ENCODE measurements at places on chromosomes 4 and X.

DNA sequence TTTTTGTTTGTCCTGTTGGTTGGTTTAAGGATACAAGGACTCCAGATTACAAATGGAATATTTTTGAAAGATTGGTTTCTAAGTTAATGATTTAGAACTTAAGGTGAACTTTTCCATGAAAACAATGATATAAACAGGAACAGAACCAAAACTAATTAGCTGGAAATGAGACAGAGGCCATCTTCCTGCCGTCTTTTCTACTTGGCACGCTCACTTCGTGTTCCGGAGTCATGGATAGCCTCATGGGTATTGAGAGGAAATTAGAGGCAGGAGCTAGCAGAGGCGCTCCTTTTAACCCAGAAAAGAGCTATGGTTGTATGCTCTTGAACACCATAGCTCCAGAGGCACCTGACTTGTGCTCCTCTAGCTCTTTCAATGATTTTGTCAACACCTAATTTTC is 2.4 kb downstream of the FAM241A start:
- DNase-seq: no peak

DNA sequence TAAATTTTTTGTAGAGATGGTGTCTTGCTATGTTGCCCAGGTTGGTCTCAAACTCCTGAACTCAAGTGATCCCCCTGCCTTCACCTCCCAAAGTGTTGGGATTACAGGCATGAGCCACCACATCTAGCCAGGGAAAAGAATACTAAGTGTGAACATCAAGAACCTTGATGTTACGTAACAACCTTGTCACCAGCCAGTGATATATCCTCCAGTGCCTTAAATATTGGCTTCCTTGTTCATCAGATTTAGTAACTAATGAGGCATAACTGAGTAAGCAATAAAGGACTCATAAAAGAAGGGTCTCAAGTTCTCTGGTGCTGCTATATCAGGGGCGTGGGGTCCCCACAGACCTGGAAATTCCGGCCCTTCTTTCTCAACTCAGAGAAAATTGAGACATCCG is 60.5 kb upstream of the ENPEP start:
- DNase-seq: no peak

DNA sequence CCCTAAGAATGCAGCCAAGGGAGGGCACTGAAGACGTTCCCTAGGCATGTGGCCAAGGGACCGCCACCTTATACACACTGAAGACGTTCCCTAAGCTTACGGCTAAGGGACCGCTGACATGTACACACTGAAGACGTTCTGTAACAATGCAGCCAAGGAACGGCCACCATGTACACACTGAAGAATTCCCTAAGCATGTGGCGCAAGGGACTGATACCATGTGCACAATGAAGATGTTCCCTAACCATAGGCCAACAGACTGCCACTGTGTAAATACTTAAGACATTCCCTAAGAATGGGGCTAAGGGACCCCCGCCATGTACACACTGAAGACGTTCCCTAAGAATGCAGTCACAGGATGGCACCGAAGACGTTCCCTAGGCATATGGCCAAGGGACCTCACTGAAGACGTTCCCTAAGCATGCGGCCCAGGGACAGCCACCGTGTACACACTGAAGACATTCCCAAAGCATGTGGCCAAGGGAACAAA is 36.1 kb downstream of the DHRSX start:
- peak; percentile 84 for DNase-seq

DNA sequence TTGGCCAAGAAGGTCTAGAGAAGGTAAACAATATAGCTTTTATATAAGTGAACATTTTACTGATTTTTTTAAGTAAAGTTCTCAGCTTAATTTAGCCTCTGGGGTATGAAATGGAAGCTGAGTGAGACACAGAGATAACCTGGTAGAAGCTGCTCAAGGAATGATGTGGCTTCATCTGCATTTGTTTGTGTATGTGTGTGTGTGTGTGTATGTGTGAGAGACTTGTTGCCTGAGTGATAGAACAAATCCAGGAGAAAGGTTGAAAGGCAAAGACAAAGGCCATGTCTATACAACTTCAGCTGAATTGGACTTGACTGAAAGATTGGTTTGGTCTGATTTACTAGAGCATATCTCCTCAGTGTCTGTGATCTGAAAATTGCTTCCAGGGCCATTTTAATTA is 63.6 kb downstream of the PCDH7 start:
- DNase-seq: no peak

GRCh38 chrX:39502486-39502885 is 595.3 kb downstream of the BCOR start:
- no peak for DNase-seq

GRCh38 chrX:128698573-128699181 is 646.5 kb upstream of the ACTRT1 start:
- DNase-seq: no peak

DNA sequence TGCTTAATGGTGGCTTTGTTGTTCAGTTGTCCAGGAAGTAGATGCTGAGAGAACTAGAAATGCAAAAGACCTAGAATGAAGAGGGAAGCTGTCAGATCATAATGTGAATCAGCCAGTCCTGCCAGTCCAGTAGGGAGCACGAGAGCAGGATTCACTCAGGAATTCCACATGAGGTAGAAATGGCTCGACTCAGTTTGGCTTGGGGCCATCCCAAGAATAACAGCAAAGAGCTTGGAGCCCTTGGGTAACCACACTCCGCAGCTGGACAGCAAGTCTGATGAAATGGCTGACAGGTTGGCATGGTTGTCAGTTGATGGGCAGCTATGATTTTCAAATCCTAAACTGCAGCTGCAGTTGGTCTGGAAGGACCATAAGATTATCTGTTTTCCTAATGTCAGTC is 44.5 kb upstream of the WDR1 start:
- DNase-seq: no peak

GRCh38 chr4:119028296-119028695 is 107.3 kb upstream of the MYOZ2 start:
- no peak for DNase-seq

DNA sequence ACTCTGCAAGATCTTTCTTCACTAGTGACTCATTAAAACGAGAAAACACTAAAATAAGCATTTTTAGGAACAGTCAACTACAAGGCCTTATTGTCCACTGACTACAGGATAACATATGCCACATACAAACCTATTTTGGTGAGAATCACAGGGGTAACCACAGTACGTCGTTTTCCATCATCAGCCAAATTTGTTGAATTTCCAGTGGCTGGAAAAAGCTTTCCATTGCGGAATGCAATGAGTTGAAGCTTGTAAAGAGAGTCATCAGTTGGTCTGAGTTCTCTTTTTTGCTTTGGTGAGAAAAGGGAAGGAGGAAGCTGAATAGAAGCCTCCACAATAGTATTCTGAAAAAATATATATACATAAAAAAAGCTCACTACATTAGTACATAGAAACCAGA is 102.4 kb downstream of the ADGRA3 start:
- no peak for DNase-seq

GRCh38 chr4:112060212-112060611 is 85.0 kb upstream of the FAM241A start:
- DNase-seq: no peak

DNA sequence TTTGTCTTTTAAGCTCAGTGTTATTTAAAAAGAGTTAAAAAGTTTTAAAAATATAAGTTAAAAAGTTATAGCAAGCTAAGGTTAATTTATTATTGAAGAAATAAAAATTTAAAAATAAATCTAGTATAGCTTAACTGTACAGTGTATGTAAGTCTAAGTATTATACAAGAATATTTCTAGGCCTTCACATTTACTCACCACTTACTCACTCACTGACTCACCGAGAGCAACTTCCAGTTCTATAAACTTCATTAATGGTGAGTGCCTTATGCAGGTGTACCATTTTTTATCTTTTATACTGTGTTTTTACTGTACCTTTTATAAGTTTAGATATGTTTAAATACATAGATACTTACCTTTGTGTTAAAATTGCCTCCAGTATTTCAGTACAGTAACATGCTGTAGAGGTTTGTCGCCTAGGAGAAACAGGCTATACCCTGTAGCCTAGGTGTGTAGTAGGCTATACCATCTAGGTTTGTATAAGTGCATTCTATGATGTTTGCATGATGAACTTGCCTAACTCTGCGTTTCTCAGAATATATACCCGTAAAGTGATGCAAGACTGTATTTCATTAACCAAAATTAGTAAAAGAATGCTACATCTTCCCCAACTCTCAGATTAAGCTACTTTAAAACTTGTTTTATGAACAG is 202.9 kb downstream of the CFAP299 start:
- DNase-seq: no peak

- DNase-seq: no peak
Measured at GRCh38 chr4:126386512-126386911, 1071.8 kb downstream of the FAT4 start.

DNA sequence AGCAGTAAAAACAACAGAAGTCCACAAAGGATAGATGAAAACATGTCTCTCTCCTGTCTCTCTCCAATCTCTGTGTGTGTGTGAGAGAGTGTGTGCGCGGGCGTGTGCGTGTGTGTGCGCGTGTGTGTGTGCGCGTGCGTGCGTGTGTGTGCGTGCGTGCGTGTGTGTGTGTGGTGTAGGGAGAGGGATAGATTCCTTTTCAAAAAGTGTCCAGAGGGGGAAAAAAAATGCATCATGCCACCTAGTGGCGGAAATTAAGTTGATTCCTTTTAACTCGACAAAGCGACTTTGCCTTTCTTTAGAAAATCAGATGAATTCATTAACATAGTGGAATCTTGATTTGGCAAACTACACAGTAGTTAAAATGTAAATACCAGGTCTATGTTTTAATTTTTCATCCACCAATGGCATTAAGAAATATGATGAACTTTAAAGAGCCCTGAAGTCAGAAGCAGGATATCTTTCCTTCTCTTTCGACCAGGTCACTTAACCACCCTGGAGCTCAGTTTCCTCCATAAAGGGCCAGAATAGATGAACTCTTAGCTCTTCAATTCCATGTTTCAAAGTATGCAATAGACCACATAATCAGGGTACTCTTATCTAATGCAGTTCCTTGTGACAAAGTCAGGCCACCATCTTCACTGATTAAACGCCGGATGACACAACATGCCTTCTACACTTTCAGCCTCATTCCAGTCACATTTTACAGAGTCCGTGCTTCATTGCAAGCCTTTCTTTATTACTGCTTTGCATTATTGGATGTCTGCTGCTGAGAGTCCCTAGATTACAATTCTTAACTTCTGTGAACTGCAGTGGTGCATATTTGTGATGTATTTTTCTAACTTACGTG is 162.8 kb downstream of the FBXO8 start:
- DNase-seq: peak; percentile 36

- DNase-seq: no peak
Measured at GRCh38 chr4:177033135-177033534, 240.4 kb upstream of the VEGFC start.

GRCh38 chr4:6450709-6451108 is 21.7 kb downstream of the PPP2R2C start:
- no peak for DNase-seq

GRCh38 chr4:9942921-9943600 is 78.2 kb downstream of the SLC2A9 start:
- no peak for DNase-seq

- no peak for DNase-seq
Measured at GRCh38 chr4:169062897-169063244, 52.8 kb upstream of the CBR4 start.

DNA sequence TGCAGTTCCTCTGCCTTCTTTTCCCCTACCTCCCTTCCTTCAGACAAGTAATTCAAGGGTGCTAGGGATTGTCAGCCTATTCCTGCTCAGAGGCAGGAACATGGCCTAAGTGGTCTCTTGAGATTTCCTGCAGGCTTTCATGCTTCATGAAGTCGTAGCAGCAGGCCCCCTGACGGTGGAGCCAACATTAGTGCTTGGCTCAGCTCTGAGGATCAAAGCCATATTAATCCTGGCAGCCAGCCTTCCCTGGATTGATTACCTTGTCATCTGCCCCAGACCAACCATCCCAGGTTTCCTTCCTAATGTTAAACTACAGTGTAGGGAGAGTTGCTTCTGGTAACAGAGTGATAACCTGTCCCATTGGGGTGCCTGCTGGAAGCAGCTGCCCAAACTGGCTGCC is 84.1 kb downstream of the SLC16A2 start:
- DNase-seq: peak; percentile 28

DNA sequence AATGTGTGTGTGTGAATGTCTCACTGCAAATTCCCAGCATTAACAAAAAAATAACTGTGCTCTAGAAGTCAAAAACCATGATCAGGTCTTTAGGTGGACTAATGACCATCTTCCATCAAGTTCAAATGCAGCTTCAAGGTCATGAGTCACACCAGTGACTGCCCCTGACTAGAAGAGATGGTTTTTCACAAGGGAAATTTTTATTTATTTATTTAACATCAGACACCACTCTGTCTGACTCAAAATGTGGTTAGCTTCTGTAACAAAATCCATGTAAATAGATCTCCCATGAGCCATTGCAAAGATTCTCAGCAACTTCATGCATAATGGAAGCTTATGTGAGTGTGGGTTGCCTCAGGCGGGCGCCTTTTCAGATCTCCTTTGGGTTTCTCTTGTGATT is 219.2 kb downstream of the KIT start:
- no peak for DNase-seq

GRCh38 chr4:144374065-144374464 is 233.5 kb upstream of the GYPA start:
- peak; percentile 53 for DNase-seq

DNA sequence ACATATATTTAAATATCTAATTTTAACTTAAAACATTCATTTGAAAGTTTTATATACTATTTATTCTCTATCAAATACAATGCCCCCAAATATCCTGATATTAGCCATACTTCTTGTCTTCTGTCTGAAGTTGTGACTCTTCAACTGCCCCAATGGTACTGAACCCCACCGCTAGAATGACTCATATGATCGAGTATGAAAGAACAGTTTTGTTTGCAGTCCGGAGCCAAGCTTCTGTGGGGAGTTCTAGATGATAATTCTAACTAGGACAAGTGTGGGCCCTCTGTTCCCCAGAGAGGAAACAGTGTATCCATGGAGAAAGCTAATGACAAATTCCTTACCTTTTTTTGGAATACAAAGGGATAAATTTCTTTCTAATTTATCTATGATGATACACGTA is 24.7 kb upstream of the CT47A1 start:
- DNase-seq: no peak

DNA sequence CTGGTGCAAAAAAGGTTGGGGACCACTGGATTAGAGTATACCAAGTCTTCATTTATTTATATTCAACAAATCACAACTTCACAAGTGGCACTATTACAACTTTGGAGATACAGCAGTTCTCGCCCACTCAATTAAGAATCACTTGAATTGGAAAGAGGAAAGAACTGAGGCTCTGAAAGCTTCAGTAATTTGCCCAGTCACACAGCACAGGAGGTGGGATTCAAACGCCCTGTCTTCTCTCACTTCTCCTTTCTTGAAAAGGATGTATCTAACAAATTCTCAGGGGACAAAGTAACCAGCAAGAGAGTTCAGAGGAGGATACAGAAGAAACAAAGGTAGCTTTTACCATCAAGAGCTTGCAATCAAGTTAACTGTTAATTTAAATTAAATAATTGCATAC is 12.4 kb downstream of the SMIM14 start:
- DNase-seq: no peak

GRCh38 chr4:86918539-86919072 is 16.2 kb upstream of the AFF1 start:
- DNase-seq: no peak

- DNase-seq: no peak
Measured at GRCh38 chr4:168515222-168516011, 18.6 kb downstream of the PALLD start.

All from ELF-1 (cell line).